ENCODE measurements at places on chromosomes 2 and 18.

- DNase-seq, result no peak
Measured at GRCh38 chr2:45169339-45170190, 160.3 kb upstream of the SIX2 start.

GRCh38 chr2:36526226-36526625 is 71.7 kb downstream of the FEZ2 start:
- DNase-seq, result no peak

DNA sequence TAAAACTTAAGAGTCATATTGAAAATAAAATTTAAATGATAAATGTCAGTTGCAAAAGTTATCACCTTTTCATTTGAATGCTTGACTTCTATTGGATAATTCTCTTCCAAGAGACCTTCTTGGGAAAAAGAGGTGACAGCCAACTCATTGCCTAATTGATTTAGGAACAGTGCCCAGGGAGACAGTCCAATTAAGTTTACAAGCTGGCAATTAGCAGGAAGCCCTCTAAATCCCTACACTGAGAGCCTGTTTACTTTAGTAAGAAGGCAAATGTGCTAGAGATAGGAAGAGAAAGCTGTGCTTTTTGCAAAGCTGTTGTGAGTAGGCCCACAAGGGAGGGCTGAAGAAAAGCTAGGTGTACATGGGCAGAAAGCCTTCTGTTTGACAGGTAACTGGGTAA is 189.1 kb downstream of the WDPCP start:
- DNase-seq, result no peak

GRCh38 chr2:24199968-24200590 is 25.2 kb downstream of the FAM228A start:
- DNase-seq, result no peak

- no peak for DNase-seq
Measured at GRCh38 chr2:195594919-195595694, 61.9 kb upstream of the SLC39A10 start.
